ENCODE measurements at places on chromosomes 3 and 15.

GRCh38 chr3:37489355-37489754 lies 315.0 kb upstream of the LRRFIP2 start:
- no peak for DNase-seq

DNA sequence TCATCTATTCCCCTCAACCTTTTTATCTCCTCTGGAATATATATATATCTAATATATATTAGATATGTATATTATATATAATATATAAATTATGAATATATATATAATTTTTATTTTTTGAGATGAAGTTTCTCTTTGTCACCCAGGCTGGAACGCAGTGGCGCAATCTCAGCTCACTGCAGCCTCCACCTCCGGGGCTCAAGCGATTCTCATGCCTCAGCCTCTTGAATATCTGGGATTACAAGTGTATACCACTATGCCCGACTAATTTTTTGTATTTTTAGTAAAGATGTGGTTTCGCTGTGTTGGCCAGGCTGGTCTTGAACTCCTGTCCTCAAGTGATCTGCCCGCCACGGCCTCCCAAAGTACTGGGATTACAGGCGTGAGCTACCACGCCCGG lies 22.2 kb downstream of the PXYLP1 start:
- no peak for DNase-seq

DNA sequence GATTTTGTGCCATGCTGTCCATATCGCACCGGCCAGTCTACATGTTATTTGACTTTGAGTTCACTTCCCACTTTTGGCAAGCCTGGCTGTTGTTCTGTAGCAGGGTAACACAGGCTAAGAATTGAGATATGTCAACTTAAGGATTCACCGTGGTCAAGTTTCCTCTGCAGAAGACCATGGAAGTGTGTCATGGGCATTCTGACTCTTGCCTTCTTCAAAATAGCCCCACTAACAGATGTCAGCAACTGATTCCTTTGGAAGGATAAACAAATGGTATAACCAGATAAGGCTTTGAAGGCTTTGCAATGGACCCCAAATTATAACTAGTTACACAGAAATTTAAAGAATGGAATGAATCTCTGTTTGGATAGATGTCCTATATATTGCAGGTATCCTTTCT lies 20.1 kb upstream of the CD47 start:
- no peak for DNase-seq

GRCh38 chr15:98678484-98678883 lies 30.1 kb downstream of the IGF1R start:
- no peak for DNase-seq

GRCh38 chr3:37586280-37586679 lies 275.4 kb upstream of the CTDSPL start:
- DNase-seq = no peak

Measured in Panc1 (cell line).